ENCODE measurements at places on chromosomes 4 and X.

- DNase-seq = peak; percentile 13
Observed at GRCh38 chrX:118974908-118975671, 672 bp downstream of the LONRF3 start.

GRCh38 chr4:6674500-6675149 lies 19.1 kb upstream of the S100P start:
- DNase-seq = no peak

DNA sequence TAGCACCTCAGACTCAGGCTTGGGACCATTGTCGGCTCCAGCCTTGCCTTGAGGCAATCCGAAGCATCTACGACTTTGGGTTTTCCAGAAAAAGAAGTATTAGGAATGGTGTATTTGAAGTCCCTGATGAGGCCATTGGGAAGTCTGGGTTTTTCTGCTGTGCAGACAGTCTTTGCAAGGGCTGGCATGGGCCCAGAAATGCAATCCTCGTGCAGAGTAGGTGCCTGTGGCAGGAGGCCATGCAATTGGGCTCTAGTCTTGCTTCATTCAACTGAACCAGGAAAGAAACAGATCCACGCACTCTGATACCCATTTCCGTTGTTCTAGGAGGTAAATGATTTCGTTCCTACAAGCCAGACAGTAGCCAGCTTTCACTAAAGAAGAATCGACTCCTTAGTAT lies 12.4 kb downstream of the ZFP92 start:
- no peak for DNase-seq

GRCh38 chr4:184030036-184030435 lies 124.9 kb downstream of the STOX2 start:
- no peak for DNase-seq

- DNase-seq = no peak
Observed at GRCh38 chr4:88928852-88929251, 128.1 kb downstream of the FAM13A start.

- DNase-seq = no peak
Observed at GRCh38 chrX:48560056-48560455, 14.2 kb upstream of the RBM3 start.

GRCh38 chr4:150668824-150669223 lies 86.9 kb downstream of the MAB21L2 start:
- no peak for DNase-seq

Data from stimulated activated CD8-positive, alpha-beta memory T cell treated with anti-CD3 and anti-CD28 coated beads, Interleukin-7, amount 100 ng/mL, for 1 hour (primary cell).